ENCODE measurements at places on chromosomes 2 and 18. TPM values are rescaled to one million over a fixed set of nuclear protein-coding genes. Genes with fewer than 3 reads are reported as not detected.

DNA sequence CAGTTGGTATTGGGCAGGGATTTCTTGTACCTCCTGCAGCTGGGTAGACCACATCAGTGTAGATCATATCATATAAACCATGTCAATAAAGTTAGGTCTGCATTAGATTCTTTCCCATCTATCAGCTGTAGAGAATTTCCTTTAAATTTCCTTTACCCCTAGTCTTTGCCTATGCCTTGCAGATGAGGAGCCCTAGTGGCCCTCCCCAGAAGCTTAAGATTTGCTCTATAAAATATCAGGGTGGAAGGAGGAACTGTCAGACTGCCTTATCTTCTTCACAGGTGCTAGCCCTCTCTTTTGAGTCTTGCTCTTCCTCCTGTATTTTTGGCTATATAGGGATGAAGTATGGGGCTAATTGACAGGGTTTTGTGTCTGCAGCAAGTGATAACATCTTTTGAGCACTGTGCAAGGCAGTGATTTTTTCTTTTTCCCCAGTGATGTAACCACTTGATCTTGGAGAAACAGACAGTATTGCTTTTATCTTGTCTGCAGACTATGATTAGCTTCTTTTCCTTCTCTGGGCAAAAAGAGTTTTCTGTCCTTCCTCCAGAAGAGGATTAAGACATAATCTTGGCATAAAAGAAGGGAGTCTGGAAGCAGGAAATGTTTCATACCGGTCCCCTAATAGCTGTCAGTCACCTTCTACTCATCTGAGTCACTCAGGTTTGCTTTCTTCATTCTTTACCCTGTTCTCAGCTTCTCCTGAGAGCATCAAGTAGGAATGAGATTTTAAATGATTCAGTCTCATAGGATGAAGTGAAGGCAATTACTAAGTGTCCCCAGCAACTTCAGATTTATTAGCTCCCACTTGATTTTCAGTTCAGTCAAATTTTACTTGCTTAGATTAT lies 286.4 kb downstream of the CDH19 start:
- no peaks in the 10 kb centered on the region for H3K4me1 ChIP-seq
- H3K4me3 ChIP-seq: no peak overlapping the region
- H3K27me3 ChIP-seq: no peaks in the 10 kb centered on the region

GRCh38 chr2:18214936-18215335 lies 336.5 kb downstream of the KCNS3 start:
- H3K27ac ChIP-seq: no peak overlapping the region
- no peak for DNase-seq
- H3K36me3 ChIP-seq: no peaks in the 10 kb centered on the region
- no peaks in the 10 kb centered on the region for H3K27me3 ChIP-seq
- H3K4me1 ChIP-seq: no peaks in the 10 kb centered on the region
- no peak overlapping the region for H3K4me3 ChIP-seq

- no peak overlapping the region for H3K4me3 ChIP-seq
- peak; percentile 46 for DNase-seq
- H3K27ac ChIP-seq: no peak overlapping the region
- peaks cover under 1% of the 10 kb centered on the region for H3K4me1 ChIP-seq
Observed at GRCh38 chr18:13558124-13558523, 168.2 kb downstream of the FAM210A start.

GRCh38 chr18:12479536-12479935 lies 71.8 kb downstream of the PRELID3A start:
- no peak overlapping the region for H3K4me3 ChIP-seq
- H3K36me3 ChIP-seq: peaks cover 8% of the 10 kb centered on the region
- no peak overlapping the region for H3K27ac ChIP-seq

DNA sequence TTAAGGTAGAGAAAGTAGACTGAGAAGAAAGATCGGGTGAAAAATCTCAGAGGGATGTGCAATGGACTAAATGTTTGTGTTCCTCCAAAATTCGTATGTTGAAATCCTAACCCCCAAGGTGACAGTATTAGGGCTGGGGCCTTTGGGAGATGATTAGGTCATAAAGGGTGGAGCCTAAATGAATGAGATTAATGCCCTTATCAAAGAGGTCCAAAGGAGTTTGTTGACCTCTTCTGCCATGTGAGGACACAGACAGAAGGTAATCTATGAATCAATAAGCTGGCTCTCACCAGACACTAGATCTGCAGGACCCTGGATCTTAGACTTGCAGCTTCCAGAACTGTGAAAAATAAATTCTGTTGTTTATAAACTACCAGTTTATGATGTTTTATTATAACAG lies 2.7 kb upstream of the NMI start:
- H3K4me3 ChIP-seq: no peak overlapping the region
- H3K36me3 ChIP-seq: no peaks in the 10 kb centered on the region
- H3K27me3 ChIP-seq: no peaks in the 10 kb centered on the region
- H3K27ac ChIP-seq: no peak overlapping the region
- no peaks in the 10 kb centered on the region for H3K4me1 ChIP-seq

Gene SLC4A3
- 24.4 TPM for total RNA-seq

Gene CD207
- 0.51 TPM for total RNA-seq

DNA sequence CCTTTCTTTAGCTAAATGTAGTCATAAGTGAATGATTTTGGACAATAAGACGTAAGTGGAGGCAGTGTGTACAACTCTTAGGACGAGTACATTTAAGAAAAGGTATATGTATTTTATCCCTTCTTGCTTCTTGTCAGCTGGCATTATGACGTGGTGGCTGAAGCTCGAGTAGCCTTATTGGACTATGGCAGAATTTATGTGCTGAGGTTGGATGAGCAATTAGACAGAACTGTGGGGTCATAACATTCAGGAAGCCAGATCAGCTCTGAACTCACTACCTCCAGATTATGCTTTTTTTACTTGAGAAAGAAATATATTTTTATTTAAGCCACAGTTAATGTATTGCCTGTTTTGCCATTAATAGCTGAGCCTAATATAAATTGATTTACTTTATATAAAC lies 661.5 kb downstream of the ERBB4 start:
- no peak overlapping the region for H3K27ac ChIP-seq
- H3K4me3 ChIP-seq: no peak overlapping the region
- H3K4me1 ChIP-seq: no peaks in the 10 kb centered on the region
- H3K27me3 ChIP-seq: no peaks in the 10 kb centered on the region
- no peaks in the 10 kb centered on the region for H3K36me3 ChIP-seq

Gene NRP2
- total RNA-seq: 89.0 TPM

Gene MARCO
- not detected for total RNA-seq

DNA sequence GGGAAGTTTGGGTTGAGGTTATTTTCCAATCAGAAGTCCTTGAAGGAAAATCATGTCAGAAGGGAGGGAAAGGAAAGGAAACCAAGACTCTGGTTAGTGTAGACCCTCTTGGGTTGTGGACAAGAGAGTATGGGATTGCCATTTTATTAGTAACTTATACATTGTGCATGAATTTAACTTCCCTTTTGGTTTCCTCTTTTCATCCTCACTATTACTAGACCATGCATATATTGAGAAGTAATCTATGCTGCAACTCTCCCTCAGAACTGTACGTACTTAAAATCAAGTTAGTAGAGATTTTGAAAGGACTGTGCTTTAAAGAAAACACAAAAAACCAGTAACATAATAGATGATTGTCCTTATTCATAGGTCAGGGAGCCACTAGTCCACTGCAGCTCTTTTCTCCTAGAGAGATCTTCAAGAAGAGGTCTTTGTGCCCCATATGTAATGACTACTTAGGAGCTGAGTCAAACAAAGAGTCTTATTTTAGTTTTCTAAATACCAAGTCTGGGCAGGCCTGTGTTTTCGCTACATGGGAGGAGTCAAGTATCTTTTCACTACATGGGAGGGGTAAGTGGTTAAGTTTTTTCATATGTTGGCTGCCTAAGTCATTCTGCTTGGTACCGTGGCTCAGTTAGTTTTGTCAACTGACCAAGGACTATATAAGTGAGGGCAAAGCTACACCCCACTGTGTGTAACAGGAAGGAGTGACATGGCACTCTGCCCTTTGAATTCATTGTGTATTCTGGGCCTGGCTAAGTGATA lies 25.2 kb upstream of the FAM117B start:
- no peak overlapping the region for H3K4me3 ChIP-seq
- H3K27ac ChIP-seq: no peak overlapping the region
- DNase-seq: no peak
- H3K4me1 ChIP-seq: no peaks in the 10 kb centered on the region
- no peaks in the 10 kb centered on the region for H3K27me3 ChIP-seq

GRCh38 chr2:242011516-242011915 lies 142.0 kb downstream of the RTP5 start:
- no peak overlapping the region for H3K27ac ChIP-seq
- no peak overlapping the region for H3K4me3 ChIP-seq
- peaks cover 7% of the 10 kb centered on the region for H3K27me3 ChIP-seq
- H3K36me3 ChIP-seq: no peaks in the 10 kb centered on the region
- DNase-seq: no peak
- no peaks in the 10 kb centered on the region for H3K4me1 ChIP-seq

Gene C1GALT1C1L
- total RNA-seq: 0.49 TPM

- no peak overlapping the region for H3K4me3 ChIP-seq
- no peak for DNase-seq
- no peaks in the 10 kb centered on the region for H3K4me1 ChIP-seq
- no peak overlapping the region for H3K27ac ChIP-seq
- H3K27me3 ChIP-seq: no peaks in the 10 kb centered on the region
Observed at GRCh38 chr2:221420245-221420644, 151.9 kb downstream of the EPHA4 start.

Measured in glutamatergic neuron (in vitro differentiated cells).